Activated CD8-positive, alpha-beta memory T cell treated with anti-CD3 and anti-CD28 coated beads for 1 hour (primary cell): ENCODE measurements at places on chromosomes 5 and 9.

GRCh38 chr5:157648275-157648990 lies 3.8 kb downstream of the SOX30 start:
- DNase-seq = no peak

DNA sequence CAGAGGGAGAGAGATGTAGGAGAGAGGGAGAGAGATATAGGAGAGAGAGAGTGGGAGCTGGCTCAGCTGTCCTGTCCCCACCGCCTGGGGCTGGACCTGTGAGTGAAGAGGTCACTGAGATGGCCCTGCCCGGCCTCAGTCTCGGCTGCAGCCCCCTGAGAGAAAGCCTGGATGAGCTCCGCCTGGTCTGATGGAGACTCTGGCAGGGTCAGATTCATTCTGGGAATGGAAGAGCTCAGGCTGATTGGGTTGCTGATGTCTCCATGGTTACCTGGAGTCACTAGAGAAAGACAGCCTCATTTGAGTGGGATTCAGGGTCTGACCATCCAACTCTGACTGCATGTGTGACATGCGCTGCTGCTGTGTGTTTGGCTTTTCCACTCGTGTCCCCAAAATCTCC lies 27.1 kb upstream of the SEMA4D start:
- DNase-seq = no peak

GRCh38 chr9:68844157-68844556 lies 139.1 kb downstream of the PIP5K1B start:
- DNase-seq = no peak

DNA sequence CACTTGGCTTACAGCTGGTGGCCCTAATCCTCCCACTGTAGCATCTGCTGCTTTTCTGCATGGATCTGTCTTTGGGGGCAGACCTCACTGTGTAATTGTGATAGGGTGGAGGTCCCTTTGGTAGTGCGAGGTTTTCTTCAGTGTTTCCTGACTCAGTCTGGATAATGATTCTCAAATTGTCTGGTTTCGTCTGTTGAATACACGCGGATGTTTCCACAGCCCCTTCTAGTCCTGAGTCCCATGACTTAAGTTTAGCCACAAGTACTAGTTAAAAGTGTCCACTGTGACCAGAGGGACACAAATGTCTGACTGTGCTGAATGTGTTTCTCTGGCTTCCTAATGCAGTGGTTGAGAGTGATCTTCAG lies 70.5 kb downstream of the LMNB1 start:
- DNase-seq = no peak

GRCh38 chr5:111143910-111144309 lies 51.8 kb downstream of the WDR36 start:
- DNase-seq = no peak

- DNase-seq = no peak
Observed at GRCh38 chr5:173671121-173671949, 54.9 kb upstream of the BOD1 start.

DNA sequence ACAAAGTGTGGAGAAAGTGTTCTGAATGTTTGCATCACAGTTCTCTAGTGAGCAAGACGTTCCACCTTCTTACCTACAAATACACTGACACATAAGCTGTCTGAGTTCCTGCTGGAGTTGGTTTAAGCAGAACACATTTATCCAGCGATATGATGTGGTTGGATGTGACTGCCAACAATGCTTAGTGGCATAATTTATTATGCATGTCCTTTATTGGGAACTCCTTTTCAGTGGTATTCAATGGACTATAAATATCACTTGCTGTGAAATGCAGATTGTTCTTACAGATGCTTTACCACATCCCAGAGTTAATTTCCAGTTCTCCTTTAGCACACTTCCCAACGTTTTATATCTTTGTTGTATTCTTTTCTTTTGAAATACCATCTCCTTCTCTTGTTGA lies 222.2 kb downstream of the LURAP1L start:
- no peak for DNase-seq

DNA sequence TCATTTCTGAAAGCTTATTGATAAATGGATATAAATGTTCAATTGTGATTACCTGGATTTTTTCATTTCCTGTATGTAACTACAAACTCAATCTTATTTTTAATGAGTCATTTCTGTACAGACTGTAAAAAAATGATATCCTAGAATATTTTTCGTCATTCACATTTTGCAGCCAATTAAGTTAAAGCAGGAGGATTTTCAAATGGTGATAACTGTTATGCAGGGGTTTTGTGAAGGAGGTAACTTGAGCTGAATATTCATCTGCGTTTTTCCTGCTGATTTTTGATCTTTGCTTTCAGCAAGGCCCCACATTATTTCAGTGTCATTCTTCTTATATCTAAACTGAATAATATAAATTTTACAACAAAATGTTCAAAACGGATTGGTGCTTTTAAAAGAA lies 74.1 kb downstream of the SLF1 start:
- no peak for DNase-seq

GRCh38 chr5:125492977-125493376 lies 746.5 kb upstream of the ZNF608 start:
- DNase-seq = no peak

- no peak for DNase-seq
Observed at GRCh38 chr5:159539678-159540077, 209.4 kb upstream of the IL12B start.

GRCh38 chr5:19619571-19619970 lies 368.4 kb downstream of the CDH18 start:
- DNase-seq = no peak

GRCh38 chr9:84990416-84990815 lies 320.9 kb downstream of the NTRK2 start:
- no peak for DNase-seq

DNA sequence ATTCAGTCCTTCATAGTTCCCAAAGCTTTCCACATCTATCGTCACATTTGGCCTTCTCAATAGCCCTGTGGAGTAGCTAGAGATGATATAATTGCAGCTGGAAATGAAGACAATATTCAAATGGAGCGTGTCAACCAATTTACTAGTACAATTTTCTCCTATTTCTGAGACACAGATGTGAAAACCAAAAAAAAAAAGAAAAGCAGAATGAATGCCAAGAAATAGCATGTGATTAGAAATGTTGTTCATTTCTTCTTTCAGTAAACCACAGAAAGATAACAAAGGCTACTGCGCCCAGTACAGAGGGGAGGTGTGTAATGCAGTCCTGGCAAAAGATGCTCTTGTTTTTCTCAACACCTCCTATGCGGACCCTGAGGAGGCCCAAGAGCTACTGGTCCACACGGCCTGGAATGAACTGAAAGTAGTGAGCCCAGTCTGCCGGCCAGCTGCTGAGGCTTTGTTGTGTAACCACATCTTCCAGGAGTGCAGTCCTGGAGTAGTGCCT lies 99.0 kb downstream of the MUSK start:
- DNase-seq = no peak

DNA sequence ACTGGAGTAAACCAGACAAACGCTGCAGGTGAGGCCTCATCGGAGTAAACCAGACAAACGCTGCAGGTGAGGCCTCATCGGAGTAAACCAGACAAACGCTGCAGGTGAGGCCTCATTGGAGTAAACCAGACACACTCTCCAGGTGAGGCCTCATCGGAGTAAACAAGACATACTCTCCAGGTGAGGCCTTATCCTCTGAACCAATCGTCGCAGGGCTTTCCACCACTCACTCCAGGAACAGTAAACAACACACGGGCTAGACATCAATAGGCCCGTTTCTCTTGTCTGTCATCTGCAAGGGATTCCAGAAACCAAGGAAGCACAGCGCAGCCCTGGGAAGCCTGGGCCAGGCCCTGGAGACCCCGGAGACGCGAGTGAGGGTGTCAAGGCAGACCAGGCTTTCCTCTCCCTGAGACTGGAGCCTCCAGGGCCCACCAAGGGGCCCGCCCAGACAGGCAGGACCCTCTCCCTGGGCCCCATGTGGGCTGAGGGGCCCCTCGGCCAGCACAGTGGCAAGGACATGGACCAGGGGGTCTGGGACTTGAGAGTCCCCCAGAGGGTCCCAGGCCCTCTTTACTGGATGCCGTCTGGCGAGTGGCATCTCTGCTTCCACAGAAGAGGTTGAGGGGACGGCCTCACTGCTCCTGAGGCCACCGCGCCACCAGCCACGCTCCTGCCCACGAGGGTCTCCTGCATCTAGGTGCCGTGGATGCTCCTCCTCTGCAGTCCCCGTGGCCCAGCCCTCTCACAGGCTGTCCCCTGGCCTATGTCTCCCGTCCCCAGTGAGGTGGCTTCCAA lies 26.4 kb upstream of the NSMF start:
- DNase-seq = no peak

DNA sequence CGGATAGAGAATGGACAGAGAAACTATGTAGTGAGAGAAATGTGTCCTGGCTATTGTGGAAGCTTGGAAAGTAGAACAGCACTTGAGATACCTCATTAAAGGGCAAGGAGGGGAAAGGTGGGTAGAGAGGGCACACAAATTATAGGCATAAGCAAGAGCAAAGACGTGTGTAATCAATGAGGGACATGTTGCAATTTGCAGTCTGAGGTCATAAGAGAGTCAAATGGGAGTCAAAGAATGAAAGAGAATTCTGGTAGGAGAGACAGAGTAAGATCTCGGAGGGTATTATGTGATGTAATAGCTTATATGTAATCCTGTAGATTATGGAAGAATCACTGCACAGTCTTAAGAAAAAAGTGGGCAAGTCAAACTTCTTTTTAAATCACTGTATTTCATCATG lies 312.0 kb upstream of the RGMB start:
- no peak for DNase-seq

DNA sequence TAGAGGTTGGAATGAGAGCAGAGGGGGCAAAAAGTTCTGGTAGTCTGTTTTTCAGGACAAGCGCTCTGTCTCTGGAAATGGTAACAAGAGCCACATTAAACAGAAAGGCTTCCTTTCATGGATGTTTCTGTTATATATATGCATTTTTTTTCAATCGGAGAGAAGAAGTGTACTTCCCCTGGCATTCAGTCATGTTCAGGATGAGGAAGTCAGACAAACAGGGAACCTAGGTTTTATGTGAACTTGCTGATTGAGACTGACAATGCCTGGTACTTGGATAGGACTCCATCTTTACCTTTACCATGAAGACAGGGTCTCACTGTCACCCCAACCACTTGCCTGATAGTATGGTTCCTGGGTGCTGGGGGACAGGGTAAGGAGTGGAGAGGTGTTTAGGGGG lies 30.1 kb upstream of the ZBED3 start:
- DNase-seq = no peak

DNA sequence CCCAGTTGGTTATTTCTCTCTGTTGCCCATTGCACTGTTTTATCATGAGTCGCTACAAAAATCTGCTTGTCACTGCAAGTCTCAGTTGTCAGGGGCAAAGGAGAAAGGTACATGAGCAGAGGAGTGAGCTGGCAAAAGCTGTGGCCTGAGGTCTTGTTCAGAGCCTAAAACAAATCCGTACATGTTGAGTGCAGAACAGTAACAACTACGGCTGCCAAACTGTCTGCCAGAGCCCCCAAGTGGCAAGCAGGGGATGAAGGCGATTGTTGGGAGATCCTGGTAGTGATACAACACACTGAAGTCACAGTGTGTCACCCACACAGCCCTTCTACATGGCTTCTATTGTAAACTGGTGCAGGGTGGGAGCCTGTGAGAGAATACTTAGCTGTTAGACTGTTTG lies 50.9 kb downstream of the BRINP1 start:
- DNase-seq = no peak

DNA sequence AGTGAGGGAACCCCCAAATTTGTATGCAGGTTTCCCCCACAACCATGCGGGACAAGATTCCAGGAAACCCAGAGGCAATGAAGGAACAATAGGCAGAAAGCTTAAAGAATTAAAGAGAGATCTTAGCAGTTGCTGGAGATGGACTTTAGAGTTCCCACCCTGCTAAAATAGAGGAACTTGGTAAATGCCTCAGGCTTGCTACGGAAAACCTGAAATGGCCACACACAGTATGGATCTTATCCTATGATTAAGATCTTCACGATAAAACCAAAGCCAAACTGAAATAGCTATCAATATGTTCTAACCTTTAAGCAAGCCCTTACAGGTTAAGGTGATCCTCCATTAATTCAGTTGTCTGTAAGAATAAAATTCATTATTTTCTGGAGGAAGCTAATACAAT lies 148.3 kb downstream of the RANBP17 start:
- no peak for DNase-seq

DNA sequence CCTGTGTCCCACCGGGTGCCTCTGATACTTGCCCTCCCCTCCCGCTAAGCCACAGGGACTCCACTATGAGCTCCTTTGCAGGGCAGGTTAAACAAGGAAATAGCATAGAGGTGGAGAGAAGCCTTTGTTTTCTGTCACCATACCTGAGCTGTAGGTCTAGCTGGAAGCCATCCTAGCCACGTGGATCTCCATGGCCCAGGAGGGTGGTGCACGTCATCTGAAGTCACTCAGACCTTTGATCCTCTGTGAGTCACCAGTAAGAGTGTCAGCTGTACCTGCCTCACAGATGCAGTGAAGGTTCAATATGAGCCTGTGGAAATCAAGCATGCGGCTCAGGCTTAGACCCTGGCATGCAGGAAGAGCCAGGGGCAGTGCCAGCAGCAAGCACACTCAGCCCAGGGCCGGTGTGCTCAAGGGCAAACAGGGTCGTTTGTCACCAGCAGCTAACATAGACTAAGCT lies 55.1 kb downstream of the ASS1 start:
- DNase-seq = no peak

DNA sequence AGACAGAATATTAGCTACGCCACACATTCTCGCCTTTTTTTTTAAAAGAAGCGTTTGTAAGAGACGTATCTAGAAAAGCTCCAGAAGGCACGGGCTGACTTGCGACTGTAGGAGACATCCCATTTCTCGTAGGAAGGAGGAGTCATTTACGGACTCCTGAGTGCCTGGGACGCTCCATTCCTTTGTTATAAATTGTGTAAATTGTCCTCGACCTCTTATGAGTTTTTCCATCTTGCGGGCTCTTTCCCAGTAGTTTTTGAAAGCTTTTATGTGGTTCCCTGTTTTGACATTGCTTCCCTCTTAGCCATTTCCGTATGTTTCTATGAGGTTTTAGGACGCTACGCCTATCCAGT lies 1.0 kb downstream of the RABL6 start:
- no peak for DNase-seq

DNA sequence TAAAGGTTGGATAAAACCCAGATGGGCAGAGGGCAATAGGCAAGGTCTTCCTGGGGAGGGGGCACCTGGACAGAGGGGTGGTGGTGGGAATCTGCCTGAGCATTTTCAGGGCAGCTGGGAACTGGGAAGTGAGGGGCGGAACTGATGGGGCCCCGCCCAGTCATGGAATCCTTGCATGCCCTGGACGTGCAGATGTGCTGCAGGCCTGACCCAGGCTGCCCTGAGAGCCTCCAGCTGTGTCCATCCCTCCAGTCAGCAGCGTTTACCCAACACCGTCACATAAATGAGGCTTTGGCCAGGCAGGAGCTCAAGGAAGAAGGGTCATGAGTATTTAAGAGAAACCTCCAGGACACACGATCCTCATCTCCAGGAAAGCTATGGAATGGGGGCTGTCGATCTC lies 70.3 kb downstream of the DAB2IP start:
- no peak for DNase-seq
